ENCODE measurements at places on chromosomes 2 and 18.

GRCh38 chr2:196219671-196220070, 48.3 kb upstream of the STK17B start:
- no peak for DNase-seq

- no peak for DNase-seq
Measured at GRCh38 chr18:46468426-46469180, 188.4 kb downstream of the LOXHD1 start.

- no peak for DNase-seq
Measured at GRCh38 chr2:165420231-165420630, 49.3 kb upstream of the CSRNP3 start.

DNA sequence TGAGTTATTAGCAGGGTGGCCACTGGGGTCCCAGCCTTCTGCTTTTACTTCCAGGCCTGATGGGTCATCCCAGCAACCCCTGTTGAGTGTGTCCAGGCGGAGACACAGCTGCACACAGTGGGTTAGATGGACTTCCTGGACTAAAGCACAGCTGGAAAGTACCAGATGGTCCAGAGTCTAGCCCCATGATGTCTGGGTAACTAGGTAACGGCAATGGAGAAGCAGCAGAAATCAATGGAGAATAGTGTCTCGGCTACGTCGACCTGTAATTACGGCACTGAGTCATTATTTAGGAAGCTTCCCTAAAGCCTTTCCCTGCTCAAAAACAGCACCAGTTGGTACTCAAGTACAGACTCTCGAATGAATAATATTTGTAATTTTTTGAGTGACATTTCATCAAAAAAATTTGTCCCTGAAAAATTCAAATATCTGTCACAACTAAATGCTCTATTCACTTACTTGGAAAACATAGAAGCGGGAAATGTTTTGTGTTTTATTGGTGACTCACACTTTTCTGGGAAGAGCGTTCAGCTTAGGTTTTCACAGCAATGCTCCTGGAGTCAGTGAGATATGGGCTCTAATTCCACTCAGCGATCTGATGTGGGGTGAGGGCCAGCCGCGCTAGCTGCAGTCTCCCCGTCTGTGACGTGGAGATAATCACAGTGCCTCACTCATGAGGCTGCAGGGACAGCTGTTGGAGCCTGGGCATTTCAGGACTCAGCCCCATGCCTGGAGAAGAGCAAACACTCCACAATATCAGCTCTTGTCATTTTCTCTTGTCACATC, 16.2 kb upstream of the ARL4C start:
- DNase-seq: no peak

GRCh38 chr2:15674637-15675455, 83.2 kb downstream of the DDX1 start:
- no peak for DNase-seq

DNA sequence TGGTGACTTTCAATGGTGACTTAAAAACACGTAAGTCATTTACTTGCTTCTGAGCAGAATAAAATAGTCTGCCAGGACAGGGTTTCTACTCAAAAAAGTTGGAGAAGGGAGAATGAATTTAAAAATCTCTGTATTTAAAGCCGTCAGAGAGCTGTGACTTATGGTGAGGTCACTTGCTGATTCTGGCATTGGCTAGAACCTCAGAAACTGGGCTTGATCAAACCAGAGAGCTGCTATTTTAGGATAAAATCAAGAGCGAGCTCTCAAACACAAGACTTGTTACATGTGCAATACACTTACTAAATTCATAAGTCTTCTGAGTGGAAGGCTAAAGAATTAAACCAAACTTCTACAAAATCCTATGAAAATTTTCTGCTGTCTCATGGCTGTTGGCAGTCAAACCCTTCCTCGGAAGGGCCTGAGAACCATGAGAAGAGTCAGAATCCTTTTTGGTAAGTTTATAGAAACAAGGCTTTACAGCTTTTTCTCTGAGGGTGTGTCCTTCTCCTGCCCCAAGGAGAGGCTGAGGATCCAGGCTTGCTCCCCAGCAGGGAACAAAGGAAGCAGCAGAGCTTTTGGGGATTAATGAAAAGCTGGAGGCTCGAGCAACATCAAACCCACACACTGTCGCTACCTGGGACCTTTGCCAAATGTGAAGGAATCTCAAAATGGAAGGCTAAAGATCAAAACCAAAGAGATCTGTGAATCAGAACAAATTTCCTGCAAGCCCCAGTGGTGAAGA, 816.4 kb downstream of the SOCS6 start:
- no peak for DNase-seq

DNA sequence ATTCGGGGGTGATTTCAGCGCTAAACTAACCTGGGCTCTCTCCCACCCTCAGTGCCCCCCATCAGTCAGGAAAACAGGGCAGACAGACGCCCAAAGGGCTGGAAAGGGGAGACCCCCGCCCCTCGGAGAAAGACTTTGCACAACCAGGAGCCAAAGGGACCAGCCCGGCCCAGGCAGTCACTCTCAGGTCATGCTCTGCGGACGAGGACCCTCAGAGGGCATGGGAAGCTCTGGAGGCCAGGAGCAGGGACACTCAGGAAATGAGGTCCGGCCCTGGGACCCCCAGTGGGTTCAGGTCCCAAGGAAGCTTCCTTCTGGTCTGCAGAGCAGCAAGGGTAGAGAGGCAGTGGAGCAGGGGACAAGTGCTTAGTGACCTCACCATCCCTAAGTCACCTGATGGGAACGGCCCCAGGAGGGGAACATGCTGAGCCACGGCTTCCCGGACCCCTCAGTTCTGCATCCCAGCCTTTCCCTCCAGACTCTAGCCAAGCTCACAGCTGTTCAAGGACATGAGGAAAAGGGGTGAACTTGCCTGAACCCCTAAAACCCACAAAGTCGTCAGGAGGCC, 88.0 kb upstream of the GPC1 start:
- no peak for DNase-seq

GRCh38 chr2:70089220-70089982, 2.1 kb downstream of the PCBP1 start:
- DNase-seq: no peak

GRCh38 chr2:54955358-54956110, 94.7 kb downstream of the RTN4 start:
- no peak for DNase-seq

- DNase-seq: no peak
Measured at GRCh38 chr2:202193881-202194353, 44.5 kb downstream of the SUMO1 start.

DNA sequence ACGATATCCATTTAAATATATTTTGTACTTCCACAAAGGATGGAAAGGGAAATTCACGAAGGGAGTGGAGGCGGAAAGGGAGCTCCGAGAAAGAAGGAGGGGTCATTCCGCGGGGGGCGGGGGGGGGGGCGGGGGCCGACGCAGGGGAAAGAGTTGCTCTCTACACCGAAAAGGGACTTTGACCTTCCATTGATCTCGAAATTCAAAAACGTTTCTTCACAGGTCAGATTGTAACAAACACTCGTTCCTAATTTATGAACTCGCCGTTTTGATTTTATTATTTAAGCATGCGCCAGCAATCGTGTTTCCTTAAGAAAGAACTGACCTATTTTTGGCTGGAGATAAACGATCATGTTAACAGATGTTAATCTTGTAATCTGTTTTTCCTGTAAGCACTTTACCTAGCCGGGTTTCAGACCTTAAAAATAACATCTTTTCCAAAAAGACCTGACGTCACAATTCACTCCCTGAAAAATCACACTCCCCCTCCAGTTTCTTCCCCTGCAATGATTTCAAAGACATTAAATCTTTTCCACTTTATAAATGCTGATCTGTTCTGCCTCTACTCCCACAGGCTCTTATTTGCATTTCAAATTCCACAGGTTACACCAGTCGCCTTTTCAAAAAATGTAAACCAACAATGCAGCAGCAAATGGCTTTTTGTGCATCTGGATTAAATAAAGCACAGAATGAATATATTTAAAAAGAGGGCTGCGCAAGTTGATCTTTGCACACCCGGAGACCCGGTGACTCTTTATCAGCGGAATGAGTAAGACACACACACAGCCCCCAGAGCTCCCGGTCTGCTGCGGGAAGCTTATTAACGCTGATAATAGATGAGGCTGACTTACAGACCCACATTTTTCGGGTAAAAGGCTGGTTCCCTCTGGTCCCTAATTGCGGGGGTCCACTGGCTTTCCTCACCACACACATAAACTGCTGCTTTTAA, 1.6 kb downstream of the ZNF516 start:
- peak; percentile 70 for DNase-seq

DNA sequence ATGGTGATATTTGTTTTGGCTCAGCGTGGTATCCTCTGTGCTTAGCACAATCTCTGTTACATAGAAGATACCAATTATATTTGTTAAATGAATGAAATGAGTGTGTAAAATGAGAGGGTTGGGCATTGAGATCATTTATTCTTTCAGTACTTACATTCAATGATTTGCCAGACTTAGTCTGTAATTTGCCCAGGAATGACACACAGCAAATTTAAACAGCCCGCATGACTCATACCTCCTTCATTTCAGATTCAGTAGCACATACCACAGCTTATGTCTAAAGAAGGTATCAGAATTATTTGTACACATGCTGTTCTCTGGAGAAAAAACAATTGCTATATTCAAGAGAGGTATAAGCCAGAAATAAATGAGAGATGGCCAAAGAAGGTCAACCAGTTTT, 37.0 kb downstream of the KLHL14 start:
- DNase-seq: no peak

- no peak for DNase-seq
Measured at GRCh38 chr2:200129721-200130462, 174.5 kb downstream of the MAIP1 start.

DNA sequence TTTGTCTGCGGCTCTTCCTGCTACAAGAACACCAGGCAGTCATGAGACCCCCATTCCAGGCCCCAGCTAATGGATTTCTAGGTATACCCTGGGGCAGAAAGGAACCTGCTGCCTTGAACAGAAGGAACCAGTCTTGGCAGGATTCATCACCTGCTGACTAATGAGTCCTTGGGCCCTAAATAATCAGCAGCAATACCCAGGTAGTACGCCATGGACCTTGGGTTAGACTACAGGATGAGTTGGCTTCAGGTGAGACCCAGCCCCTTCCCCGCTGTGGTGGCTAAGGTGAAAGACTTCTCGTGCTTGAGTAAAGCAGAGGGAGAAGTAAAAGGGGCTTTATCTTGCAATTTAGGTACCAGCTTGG, 105.0 kb downstream of the SPIRE1 start:
- DNase-seq: no peak

- DNase-seq: no peak
Measured at GRCh38 chr2:17822445-17823117, 6.3 kb downstream of the MSGN1 start.

- DNase-seq: no peak
Measured at GRCh38 chr2:234998404-234999211, 46.8 kb downstream of the SH3BP4 start.

- no peak for DNase-seq
Measured at GRCh38 chr18:10791169-10791831, 265.5 kb downstream of the NAPG start.

DNA sequence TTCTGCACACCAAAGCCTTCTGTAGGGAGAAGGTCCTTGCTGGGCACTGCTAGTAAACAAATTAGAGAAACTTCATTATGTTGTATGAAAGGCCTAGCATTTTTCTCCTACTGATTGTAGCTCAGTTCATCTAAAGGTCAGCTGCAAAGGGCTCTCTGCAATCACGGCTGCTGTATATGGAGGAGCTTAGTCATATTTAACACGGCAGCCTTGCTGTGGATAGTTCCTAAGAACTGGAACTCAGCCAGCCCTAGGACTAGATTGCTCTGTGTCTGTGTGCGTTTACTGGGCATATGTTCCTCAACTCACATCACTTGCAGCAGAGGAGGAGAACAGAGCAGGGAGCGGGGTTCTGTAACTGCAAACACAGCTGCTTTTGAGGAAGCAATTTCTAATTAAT, 1103.9 kb upstream of the KLHL29 start:
- no peak for DNase-seq

DNA sequence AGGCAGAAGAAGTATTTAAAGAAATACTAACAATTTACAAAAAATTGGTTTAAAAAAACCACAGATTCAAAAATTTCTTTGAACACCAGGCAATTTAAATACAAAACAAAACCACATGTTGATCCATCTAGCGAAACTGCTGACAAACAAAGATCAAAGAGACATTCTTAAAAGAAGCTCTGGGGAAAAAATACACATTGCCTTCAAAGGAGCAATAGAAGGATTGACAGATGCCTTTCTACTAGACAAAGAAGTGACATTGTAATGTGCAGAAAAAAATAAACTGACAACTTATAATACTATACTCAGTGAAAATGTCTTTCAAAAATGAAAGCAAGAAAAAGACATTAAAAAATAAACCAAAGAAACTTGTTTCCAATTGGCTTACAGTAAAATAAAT, 12.6 kb upstream of the EIF2AK3 start:
- no peak for DNase-seq

DNA sequence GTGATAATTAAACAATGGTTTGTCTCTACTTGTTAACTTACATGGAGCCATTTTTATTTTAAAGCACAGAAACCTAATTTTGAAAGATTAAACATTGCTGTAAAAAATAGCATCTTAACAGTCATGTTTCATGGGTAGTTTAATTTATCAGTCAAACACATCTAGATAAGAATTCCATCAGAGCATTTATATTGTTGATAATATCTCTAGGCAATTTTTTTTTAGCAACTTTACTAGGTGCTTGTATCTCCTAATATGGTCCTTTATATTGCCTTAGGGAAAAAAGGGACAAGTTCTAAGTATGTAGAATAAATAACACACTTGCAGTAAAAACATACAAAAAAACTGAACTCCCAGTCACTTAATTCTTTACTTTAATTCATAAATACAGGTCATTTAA, 863 bp downstream of the CSRNP3 start:
- no peak for DNase-seq

GRCh38 chr2:101859604-101860003, 132.2 kb upstream of the IL1R2 start:
- no peak for DNase-seq

DNA sequence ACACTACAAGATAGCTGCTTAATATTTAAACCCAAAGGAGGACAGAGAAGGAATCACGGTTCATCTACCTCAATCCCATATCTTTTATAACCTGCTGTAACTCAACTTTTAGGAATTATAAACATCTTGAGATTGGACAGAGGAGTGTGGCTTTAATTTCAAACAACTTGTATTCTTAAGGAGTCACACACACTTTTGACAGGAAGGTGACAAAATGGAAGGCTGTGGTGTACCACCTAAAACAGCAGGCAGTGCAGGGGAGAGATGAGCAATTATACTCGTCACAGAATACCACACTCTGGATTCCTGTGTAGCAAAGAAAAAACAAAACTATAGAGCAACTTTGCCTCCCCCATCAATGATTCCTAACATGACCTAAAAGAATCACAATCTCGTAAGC, 194.8 kb downstream of the ZEB2 start:
- no peak for DNase-seq

DNA sequence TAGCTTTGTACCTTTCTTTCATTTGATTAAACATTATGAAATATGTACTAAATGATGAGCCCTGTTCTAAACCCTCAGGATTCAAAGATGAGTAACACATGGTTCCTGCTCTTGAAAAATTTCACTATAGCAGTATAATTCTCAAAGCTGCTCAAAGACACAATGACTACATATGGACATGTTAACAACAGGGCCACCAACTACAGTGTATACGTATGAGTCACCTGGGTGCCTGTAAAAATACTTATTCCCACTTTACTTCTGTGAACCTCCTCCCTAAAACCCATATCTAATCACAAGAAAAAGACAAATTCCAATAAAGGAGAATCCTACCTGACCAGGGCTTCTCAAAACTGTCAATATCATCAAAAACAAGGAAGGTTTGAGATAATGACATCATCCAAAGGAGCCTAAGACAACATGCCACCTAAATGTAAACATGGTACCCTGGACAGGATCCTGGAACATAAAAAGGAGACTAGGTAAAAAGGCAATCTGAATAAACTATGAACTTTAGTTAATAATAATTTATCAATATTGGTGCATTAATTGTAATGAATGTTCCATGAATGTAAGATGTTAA, 84.7 kb downstream of the FAM161A start:
- no peak for DNase-seq

All from AML-193 (cell line).